ENCODE measurements at places on chromosomes 13 and 19. TPM values are rescaled to one million over a fixed set of nuclear protein-coding genes. Genes with fewer than 3 reads are reported as not detected.

- no peak for DNase-seq
- no peak overlapping the region for H3K27ac ChIP-seq
- H3K36me3 ChIP-seq = peaks cover 63% of the 10 kb centered on the region
- no peak overlapping the region for H3K4me3 ChIP-seq
- no peaks in the 10 kb centered on the region for H3K4me1 ChIP-seq
- no peaks in the 10 kb centered on the region for H3K27me3 ChIP-seq
These were observed 14.8 kb upstream of the GPI start for GRCh38 chr19:34350161-34350561.

DNA sequence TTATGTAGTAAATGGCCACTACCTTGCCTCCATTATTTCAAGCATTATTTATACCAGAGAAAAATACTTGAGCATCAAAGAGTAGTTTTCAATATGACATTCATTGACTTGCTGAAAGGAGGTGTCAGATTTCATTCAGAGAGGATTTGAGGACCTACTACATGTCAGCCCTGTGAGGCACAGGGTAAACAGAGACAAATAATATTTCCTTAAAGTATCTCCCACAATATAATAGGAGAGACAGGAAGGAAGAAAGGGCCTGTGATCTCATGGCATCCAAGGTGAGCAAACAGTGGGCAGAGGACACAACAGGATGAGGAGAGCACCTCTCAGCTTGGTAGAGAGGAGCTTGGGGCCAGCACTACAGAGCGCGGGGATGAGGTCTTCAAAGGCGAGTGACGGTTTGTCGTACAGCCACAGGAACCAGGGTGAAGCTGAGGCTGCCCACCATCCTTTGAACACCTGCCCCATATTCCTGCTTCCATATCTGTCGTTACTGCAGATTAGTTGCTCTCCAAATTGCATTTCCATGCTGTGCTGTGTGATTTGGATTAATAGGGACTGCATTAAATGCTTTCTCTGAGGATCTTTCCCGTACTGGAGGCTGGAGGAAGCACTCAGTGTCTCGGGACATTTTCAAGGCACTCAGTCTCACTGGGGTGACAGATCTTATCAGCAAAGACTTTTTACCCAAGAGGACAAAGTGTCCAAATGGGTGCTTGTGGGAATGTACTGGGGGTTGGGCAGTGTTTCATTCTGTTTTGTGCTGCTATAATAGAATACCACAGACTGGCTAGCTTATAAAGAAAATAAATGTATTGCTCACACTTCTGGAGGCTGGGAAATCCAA, 59.2 kb downstream of the GJA3 start:
- H3K4me3 ChIP-seq = no peak overlapping the region
- H3K36me3 ChIP-seq = no peaks in the 10 kb centered on the region
- H3K27me3 ChIP-seq = no peaks in the 10 kb centered on the region
- no peak for DNase-seq
- H3K27ac ChIP-seq = no peak overlapping the region

- H3K27me3 ChIP-seq = no peaks in the 10 kb centered on the region
- H3K4me3 ChIP-seq = no peak overlapping the region
- no peak for DNase-seq
- no peak overlapping the region for H3K27ac ChIP-seq
- no peaks in the 10 kb centered on the region for H3K36me3 ChIP-seq
These were observed 16.7 kb upstream of the CLC start for GRCh38 chr19:39754544-39754943.

GRCh38 chr19:13951799-13952153, 533 bp upstream of the DCAF15 start:
- H3K4me3 ChIP-seq = peak overlapping the region; percentile 81
- no peak overlapping the region for H3K27ac ChIP-seq
- no peaks in the 10 kb centered on the region for H3K27me3 ChIP-seq

GRCh38 chr13:75841905-75842304, 205.8 kb downstream of the LMO7 start:
- no peak overlapping the region for H3K27ac ChIP-seq
- H3K36me3 ChIP-seq = peaks cover 27% of the 10 kb centered on the region
- H3K4me1 ChIP-seq = no peaks in the 10 kb centered on the region
- no peak overlapping the region for H3K4me3 ChIP-seq
- no peak for DNase-seq

DNA sequence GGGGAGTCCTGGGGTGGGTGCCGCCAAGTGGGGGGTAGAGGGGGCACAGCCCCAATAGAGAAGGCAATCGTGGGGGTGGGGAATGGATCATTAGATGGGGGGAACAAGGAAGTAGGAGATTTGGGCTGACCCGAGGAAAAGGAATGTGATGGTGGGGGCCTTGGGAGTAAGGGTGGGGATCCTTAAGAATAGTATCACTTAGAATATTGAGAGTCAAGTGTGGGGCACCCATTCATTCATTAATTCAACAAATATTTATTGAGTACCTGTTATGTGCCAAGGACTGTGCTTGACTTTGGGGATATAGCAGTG, 641 bp downstream of the PPP5C start:
- H3K27ac ChIP-seq = peak overlapping the region; percentile 72

GRCh38 chr13:43180837-43181236, 157.5 kb downstream of the DNAJC15 start:
- DNase-seq = no peak
- no peaks in the 10 kb centered on the region for H3K4me1 ChIP-seq
- no peak overlapping the region for H3K27ac ChIP-seq
- no peaks in the 10 kb centered on the region for H3K36me3 ChIP-seq
- H3K27me3 ChIP-seq = no peaks in the 10 kb centered on the region
- H3K4me3 ChIP-seq = no peak overlapping the region

DNA sequence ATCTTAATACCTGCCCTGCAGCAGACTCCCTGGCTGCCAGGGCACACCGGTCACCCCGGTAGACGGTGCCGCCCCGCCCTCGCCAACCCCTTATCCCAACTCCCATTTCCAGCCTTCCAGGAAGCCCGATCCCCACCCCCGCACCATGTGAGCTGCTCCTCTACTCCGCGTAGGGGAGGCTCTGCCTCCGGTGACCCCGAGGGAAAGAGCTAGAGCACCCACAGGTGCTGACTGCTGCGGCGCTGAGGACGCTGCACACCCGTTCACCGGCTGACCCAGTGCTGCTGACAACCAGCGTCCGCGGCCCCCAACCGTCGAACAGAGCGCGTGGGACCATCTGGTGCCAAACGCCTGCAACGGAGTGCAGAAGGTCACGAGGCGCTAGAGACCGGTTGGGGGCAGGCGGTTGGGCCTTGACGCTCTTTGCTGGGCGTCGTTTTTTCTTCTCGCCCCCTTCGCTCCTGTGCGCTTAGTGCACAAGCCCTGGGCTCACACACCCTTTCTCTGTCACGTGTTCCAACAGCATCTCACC, 59.6 kb upstream of the ZNF599 start:
- H3K27ac ChIP-seq = no peak overlapping the region
- no peak overlapping the region for H3K4me3 ChIP-seq
- no peaks in the 10 kb centered on the region for H3K4me1 ChIP-seq

GRCh38 chr13:111422348-111422747, 101.9 kb downstream of the TEX29 start:
- no peak for DNase-seq
- H3K4me3 ChIP-seq = no peak overlapping the region
- H3K27me3 ChIP-seq = no peaks in the 10 kb centered on the region
- no peak overlapping the region for H3K27ac ChIP-seq
- no peaks in the 10 kb centered on the region for H3K4me1 ChIP-seq
- H3K36me3 ChIP-seq = no peaks in the 10 kb centered on the region

GRCh38 chr13:90769387-90769786, 578.1 kb upstream of the MIR17HG start:
- H3K27ac ChIP-seq = no peak overlapping the region
- no peaks in the 10 kb centered on the region for H3K36me3 ChIP-seq
- no peak for DNase-seq
- H3K27me3 ChIP-seq = no peaks in the 10 kb centered on the region
- no peak overlapping the region for H3K4me3 ChIP-seq

GRCh38 chr19:21202865-21203494, 61.1 kb downstream of the ZNF431 start:
- no peak overlapping the region for H3K27ac ChIP-seq
- H3K4me1 ChIP-seq = no peaks in the 10 kb centered on the region
- H3K4me3 ChIP-seq = no peak overlapping the region
- no peak for DNase-seq

GRCh38 chr13:62305756-62306155, 890.1 kb upstream of the PCDH20 start:
- H3K27me3 ChIP-seq = no peaks in the 10 kb centered on the region
- no peak overlapping the region for H3K27ac ChIP-seq
- no peaks in the 10 kb centered on the region for H3K36me3 ChIP-seq
- H3K4me3 ChIP-seq = no peak overlapping the region
- H3K4me1 ChIP-seq = no peaks in the 10 kb centered on the region

- H3K4me3 ChIP-seq = no peak overlapping the region
- no peaks in the 10 kb centered on the region for H3K4me1 ChIP-seq
- no peak overlapping the region for H3K27ac ChIP-seq
- H3K27me3 ChIP-seq = no peaks in the 10 kb centered on the region
- peaks cover 20% of the 10 kb centered on the region for H3K36me3 ChIP-seq
These were observed 10.5 kb upstream of the LTBP4 start for GRCh38 chr19:40590464-40591265.

DNA sequence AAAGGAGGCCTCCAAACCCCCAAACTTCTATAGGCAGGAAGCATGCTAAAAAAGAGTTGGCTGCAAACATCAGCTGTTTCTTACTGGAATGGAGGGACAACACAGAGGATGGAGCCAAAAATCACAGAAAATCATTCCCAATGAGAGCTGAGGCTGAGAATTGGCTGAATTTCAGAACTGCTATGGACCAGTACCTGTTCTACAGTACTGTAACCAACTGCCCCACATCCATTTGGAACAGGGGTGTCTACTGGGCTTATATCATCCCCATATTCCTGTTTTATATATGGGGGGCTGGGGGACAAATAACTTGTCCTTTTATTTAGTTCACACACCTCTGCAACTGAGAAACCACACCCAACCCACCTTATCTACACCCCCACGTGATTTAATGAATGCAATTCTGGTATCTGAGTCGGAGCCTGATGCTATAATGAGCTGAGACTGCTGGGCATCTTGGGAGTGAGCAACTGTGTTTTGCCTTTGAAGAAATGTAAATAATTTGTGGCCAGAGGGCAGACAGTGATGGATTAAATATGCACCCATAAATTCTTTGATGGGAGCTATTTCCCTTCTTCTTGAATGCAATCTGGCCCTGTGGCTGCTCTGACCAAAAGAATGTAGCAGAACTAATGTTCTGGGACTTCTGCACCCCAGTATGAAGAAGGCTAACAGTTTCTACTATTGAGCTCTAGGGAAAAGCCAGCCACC, 82.6 kb downstream of the TBC1D4 start:
- no peaks in the 10 kb centered on the region for H3K36me3 ChIP-seq
- H3K4me3 ChIP-seq = no peak overlapping the region
- H3K27me3 ChIP-seq = no peaks in the 10 kb centered on the region
- H3K27ac ChIP-seq = no peak overlapping the region
- DNase-seq = no peak
- H3K4me1 ChIP-seq = no peaks in the 10 kb centered on the region

The CCDC194 gene
- not detected for total RNA-seq

The AP1M2 gene
- total RNA-seq = not detected

The ANKLE1 gene
- not detected for total RNA-seq

The RDH8 gene
- total RNA-seq = not detected

The FGF22 gene
- not detected for total RNA-seq

The COL4A2 gene
- total RNA-seq = 1,227 TPM

The PGLYRP2 gene
- not detected for total RNA-seq

The ZNF90 gene
- total RNA-seq = not detected

The LGALS7B gene
- total RNA-seq = not detected

The IZUMO2 gene
- not detected for total RNA-seq
